ENCODE measurements at places on chromosomes 5 and 9.

GRCh38 chr5:96381526-96381925, 51.5 kb downstream of the PCSK1 start:
- DNase-seq: no peak

GRCh38 chr9:107872457-107873192, 383.1 kb upstream of the KLF4 start:
- DNase-seq: no peak

DNA sequence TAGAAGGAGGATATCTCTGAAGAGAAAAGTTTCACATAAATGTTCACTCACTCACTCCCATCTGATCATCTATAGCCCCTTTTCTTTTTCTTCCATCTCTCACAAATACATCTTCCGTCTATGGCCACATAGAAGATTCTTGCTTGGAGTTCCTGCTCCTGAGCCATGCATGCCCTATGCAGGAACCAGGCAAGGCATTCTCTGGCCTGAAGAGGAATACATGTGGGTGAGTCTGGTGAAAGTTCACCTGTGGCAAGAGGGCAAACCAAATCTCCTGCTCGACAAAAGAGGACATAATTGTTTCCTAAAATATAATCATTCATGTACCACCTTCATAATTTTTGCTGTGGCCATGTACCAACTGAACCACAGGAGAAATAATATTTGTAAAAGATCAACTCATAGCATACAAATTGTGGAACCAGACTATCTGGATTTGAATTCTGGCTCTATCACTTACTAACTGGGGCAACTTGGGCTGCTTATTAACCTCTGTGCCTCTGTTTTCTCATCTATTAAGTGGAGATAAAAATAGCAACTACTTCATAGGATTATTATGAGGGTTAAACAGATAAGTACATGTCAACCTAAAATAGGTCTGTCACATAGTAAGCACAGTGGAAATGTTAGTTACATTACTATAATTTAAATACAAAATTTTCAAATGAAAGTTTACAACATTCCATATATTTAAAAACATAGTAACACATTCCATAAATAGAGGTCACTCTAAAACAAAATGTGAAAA, 121.2 kb upstream of the NFIB start:
- DNase-seq: no peak

- no peak for DNase-seq
These were observed 121.5 kb downstream of the RGS3 start for GRCh38 chr9:113585085-113585442.

GRCh38 chr9:133347515-133347984, 381 bp downstream of the MED22 start:
- DNase-seq: no peak

DNA sequence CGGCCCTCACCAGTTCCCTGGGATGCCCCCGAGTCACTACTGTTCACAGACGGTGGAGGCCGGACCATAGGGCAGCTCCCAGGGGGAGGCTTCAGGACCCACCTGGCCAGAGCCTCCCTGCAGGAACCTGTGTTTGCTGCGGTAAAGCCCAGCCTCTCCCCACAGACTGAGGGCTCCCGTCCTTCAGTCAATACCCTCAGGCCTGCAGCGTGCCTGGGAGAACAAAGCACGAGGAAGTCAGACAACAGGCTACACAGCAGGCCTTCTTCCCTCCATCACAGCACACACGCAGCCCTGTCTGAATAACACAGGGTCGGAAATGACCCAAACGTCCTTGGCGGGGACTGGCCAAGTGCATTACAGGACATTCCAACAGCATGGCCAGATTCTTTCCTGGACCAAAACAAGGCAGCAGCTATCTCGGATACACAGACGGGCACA, 34.4 kb downstream of the COL23A1 start:
- no peak for DNase-seq

GRCh38 chr9:16653491-16654399, 216.7 kb downstream of the BNC2 start:
- DNase-seq: no peak

DNA sequence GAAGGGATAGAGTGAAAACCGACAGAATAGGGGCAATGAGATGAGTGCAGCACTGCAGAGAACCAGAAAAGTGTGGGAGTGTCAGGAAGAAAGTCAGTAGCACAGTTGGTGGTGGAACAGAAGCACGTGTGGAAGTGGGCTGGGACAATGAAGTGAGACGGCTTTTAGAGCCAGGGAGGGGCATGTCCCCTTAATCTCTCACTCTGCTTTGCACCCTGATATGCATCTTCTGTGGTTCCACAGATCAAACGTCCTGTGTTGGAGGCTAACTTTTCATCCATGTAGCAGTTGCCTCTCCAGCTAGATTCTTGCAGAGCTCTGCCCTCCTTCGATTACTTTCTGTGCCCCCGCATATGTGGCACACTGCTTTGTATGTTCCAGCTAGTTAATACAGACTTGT, 163.6 kb downstream of the DOCK8 start:
- no peak for DNase-seq

GRCh38 chr5:65796269-65796668, 74.3 kb downstream of the NLN start:
- no peak for DNase-seq

DNA sequence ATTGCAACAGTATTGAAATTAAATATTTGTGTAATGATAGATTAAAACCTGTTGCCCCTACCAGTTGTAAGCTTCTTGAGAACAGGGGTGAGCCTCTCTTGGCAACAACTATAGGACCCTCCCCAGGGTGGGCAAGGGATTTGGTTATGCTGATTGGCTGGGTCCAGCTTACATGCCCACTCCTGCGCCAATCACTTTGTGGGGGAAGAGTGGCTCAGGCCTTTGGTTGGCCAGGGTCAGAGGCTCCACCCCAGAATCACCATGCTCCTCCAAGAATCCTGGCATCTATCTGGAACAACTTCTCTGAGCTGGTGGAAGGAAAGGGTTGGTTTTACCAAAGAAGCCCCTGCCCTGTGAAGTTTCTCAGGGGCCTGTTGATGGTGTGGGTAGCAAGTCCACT, 8.6 kb upstream of the PITX1 start:
- no peak for DNase-seq

DNA sequence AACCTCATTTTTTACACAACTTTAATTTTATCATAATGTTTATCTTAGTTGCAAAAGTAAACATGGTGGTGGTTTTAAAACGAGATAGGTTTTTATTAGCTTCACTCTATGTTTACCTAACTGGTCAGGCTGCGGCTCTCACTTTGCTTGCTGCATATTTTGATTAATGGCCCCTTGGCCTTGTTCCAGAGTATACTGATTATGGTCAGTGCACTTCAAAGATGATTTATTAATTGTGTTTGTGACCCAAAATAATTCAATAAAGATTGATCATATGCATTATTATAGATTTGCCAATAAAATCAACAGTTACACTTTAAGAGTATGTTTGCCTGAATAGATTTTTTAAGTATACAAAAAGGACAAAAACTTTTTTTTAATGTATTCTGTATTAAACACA, 188.0 kb downstream of the XRCC4 start:
- DNase-seq: no peak

GRCh38 chr9:116452634-116453033, 234.5 kb upstream of the TRIM32 start:
- no peak for DNase-seq
